Hippocampal formation (tissue), 2 donors: ENCODE measurements at places on chromosomes 2 and 18.

GRCh38 chr2:47783486-47784351 is 774 bp downstream of the MSH6 start:
- peak; percentile 56 for DNase-seq

- no peak for DNase-seq
These were observed 268.2 kb upstream of the TCF4 start for GRCh38 chr18:55856229-55856628.

- DNase-seq, result no peak
These were observed 10.1 kb downstream of the AMER3 start for GRCh38 chr2:130765464-130765863.

DNA sequence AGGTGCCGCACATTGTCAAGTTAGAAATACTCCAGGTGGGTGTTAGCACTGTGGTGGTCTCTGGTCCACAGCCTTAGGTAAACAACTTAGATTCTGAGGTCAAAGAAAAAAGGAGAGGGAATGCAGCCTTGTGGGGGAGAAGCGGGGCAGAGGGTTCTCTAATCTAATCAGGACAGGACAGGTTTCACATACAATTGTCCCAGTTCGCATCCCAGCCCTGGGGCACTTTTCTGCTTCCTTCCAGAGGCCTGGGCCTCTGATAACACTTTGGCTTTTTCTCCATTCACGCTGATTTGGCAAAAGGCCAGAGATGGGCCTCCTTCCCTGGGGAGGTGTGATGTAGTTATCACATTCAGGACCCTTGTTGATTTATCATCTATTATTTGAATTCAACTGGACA is 32.5 kb downstream of the SLC1A4 start:
- no peak for DNase-seq

DNA sequence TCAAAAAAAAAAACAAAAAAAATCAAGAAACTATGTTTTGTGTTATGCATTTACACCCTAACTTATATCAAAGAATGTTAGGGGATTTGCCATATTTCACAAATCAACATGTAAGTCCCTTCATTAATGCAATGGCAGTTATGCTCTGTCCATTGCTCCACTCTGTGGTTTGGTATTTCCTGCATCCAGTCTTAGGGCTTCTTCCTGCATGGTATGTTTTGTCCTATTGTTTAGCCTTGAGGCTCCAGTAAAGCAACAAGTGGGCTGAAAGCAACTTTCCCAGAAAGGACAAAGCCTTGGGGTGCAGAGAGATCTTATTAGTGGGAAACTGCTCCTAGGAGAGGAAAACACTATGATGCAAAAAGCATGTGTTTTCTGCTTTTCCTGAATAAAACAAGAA is 474.1 kb downstream of the IRS1 start:
- DNase-seq, result no peak

DNA sequence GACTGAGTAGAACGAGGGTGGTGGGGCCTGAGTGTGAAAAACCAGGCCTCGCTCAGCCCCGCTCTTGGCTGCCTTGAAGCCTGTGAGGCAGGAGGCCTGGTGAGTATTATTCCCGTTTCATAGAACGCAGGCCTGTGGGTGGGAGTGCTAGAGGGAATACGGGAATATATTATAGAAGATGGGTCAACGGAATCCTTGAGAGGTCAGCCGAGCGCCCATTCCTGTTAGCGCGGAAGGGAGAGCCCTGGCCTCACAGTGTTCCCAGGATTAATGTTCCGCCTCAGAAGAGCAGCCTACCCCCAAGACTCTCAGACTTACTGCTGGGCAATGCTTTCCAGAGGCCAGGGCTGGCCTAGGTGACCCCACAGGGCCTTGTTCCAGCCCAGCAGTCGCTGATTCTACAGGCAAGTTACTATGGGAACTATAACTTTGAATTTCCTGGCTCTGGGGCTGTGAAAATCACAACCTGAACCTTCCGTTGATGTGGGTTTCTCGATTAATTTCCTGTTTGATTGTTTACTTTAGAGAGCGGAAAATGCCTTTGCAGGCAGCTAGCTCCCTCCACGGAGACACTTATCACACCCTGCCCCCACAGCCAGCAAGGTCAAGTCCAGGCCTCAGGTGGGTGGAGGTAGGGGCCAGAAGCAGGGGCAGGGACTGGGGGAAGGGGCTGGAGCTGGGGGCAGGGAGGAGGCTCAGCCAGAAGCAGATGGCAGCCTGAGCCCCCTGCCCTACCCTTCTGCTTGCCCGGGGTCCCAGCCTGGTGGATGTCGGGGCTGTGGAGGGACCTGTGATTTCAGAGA is 108.3 kb downstream of the SMAD7 start:
- DNase-seq, result no peak

DNA sequence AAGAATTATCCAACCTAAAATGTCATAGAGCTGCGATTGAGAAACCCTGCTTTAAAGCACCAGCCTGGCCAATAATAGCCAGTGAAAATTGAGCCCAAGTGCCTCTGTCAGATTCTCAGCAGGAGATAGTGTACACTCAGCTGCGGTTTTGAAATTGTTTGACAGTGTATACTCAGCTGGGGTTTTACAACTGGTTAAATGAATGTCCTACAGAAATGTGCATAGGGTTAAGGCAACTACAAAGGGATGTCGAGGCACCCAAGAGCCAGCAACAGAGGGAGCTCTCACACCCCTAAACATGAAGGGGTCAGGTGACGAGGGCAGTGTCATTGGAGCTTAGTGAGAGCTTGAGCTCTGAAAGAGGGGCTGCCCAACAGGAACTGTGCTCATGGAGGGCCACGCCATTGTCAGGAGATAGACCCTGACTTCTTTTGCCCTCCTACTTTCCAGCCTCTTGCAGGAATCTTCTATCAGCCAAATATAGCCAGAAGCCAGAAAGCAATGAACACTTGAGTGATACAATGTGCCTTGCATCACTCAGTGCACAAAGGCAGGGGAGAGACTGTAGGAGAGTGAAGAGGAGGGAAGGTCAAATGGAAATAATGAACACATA is 15.1 kb downstream of the ACTG2 start:
- DNase-seq, result no peak

DNA sequence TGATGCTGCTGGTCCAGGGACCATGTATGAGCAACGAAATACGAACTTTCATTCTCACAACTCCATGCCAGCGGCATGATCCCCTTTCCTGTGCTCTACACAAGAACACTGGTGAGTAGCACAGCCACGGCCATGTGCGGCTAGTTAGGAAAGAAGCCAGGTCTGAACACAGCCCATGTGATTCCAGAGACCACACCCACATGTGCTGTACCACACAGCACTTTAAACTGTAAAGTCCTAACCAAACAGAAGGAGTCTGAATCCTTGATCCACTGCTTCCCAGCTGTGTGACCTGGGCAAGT is 33.0 kb upstream of the ACAA2 start:
- DNase-seq, result no peak

DNA sequence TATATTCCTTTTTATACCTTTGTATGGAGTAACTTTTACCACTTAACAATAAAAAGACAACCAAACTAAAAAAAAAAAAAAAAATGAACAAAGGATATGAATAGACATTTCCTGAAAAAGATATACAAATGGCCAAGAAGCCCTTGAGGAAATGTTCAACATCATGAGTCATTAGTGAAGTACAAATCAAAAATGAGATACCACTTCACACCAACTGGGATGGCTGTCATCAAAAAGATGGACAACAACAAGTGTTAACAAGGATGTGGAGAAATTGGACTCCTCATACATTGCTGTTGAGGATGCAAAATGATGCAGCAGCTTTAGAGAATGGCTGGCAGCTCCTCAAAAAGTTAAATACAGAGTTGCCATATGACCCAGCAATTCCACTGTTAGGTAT is 22.6 kb upstream of the SCYGR2 start:
- DNase-seq, result no peak

DNA sequence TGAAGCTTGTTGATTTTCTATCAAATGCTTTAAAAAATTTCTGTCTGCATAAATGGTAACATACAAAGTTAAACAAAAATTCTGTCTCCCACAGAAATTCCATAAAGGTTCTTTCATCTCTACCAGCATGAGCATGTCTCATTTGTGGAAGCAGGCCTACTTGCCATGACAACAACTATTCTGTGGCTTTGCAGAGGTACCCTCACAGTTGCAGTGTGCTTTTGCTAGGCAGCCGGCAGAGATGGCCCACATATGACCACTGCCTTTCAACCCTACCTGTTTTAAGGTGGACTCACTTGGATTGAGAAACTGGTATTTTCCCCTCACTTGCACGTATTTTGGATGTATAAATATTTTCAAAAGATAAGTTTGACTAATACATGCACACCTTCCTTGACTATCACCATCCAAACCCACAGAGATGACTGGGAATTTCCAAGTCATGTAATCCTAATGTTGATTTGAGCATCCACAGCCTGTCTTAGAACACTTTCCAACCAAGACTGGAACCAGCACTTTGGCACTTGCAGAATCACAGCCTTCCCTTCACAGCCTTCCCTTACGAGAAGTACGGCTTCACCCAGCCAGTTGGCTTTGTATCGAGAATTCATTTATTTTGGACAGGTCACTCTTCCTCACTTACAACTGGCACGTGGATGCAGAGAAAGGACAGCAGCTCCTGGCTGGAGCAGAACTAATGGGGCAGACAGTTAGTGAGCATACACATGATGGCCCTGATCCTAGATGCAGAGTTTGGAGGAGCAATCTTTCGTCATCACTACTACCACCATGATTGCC is 9.3 kb upstream of the FHL2 start:
- DNase-seq, result no peak

DNA sequence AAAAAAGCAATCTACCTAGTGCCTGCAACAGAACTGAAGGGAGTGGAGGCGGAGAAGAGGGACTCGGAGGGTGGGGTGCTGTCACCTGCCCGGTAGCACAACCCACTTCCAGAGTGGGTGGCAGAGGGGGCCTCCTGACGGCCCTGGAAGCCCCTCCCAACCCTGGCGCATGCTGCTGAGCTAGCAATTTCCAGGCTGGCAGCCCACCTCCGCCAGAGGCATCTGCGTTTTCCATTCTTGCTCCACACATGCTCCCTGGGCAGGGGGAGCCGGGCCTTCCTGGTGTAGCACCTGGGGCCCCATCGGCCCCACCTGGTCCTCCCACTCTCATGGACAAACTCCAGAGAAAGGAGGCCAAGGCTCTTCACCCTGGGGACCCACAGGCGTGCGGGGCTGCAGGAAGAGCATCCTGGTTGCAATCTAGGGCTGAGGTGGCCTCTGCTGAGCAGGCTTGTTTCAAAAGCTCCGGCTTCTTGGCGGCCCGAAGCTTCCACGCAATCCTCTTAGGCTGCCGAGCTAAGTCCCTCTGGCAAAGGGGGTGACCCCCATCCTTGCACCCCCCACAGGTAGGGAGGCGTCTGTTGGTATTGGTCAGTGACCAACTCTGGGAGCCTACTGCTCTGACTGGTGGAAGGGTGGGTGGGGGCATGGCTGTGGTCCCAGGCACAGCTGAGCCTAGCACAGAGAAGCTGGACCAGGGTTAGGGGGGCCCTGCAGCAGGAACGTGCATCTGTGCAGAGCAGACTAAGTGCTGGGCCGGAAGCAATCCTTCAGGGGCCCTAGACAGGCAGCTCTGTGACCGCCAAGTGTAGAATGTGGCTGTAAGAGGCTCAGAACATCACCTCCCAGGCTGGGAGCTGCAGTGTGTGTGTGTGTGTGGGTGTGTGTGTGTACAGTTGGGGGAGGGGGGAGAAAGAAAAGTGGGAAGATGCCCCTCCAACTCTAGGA is 2.6 kb downstream of the HS6ST1 start:
- no peak for DNase-seq

- DNase-seq, result no peak
These were observed 31.5 kb downstream of the COA5 start for GRCh38 chr2:98576666-98577312.

- no peak for DNase-seq
These were observed 129.7 kb downstream of the PHLPP1 start for GRCh38 chr18:62844850-62845643.

DNA sequence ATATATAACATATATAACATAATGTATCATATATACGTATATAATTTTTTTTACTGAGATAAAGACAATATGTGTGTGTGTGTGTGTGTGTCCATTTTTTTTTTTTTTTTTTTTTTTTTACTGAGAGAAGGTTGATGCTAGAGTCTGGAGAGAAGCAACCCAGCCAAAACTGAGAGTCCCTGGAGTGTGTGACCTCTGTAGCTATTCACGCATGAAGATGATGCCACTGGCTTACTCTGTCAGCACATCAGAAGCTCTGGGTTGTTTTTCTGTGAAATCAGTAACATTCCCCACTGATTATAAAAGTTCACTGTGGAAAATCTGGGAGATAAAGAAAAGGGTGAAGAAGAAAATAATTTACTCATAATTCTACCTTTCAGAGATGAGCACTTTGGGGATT is 27.2 kb downstream of the CCDC195 start:
- no peak for DNase-seq

GRCh38 chr2:134912361-134912760 is 6.3 kb upstream of the CCNT2 start:
- DNase-seq, result no peak

- DNase-seq, result peak; percentile 79
These were observed 17.3 kb upstream of the ANXA4 start for GRCh38 chr2:69724540-69725159.

DNA sequence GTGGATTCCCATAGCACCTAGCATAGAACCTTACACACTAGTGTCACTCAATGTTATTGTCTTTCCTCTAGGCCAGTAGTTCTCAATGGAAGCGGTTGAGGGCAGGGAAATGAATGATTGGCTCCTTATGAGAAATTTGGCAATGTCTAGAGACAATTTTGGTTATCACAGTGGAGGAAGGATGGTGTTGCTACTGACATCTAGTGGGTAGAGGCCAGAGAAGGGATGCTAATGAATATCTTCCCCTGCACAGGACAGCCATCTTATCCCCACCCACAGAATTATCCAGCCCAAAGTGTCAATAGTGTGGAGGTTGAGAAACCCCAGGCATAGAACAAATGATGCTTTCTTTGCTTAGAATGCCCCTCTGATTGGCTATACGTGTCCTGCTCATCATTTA is 15.8 kb downstream of the C18orf63 start:
- no peak for DNase-seq

GRCh38 chr2:84919885-84920580 is 14.6 kb downstream of the TMSB10 start:
- DNase-seq, result no peak

DNA sequence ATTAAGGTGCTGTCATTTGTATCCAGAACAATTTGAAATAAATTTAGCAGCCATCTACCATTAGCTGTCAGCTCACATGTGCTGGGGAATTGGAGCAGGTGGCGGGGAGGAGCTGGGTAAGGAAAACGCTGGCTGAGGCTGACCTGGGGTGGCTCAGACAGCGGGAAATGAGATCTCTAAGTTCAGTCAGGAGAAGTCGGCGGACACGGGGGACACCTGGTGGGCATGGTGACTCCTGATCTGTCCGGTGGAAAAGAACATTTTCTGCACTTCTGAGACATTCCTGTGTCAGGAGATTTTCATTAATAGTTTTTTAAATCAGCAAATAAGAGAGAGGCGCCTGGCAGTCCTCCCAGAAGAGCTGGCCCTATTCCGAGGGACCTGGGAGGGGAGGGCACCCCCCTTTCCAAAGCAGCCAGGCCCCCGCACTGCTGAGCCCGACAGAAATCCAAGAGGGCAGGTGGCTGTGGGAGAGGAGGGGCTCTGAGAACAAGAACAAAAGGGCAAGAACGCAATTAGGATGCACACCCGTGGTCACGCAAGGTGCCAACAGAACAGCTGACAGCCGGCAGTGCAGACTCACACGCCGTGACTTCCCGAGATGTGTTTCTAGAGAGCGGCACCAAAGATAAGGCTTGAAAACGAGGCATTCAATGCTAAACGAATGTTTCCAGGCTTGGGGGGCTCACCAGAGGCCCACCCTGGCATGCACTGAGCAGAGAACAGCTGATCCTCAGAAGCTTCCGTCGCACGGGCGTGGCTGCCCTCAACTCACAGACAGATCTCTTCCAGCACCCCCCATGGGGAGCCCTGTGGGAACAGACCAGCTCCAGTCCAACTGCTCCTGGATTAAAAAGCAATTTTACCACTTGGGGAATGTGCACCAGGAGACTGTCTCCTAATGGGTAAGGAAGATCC is 26.4 kb downstream of the SLC66A2 start:
- DNase-seq, result peak; percentile 38
